ENCODE measurements at places on chromosomes 13 and 19.

DNA sequence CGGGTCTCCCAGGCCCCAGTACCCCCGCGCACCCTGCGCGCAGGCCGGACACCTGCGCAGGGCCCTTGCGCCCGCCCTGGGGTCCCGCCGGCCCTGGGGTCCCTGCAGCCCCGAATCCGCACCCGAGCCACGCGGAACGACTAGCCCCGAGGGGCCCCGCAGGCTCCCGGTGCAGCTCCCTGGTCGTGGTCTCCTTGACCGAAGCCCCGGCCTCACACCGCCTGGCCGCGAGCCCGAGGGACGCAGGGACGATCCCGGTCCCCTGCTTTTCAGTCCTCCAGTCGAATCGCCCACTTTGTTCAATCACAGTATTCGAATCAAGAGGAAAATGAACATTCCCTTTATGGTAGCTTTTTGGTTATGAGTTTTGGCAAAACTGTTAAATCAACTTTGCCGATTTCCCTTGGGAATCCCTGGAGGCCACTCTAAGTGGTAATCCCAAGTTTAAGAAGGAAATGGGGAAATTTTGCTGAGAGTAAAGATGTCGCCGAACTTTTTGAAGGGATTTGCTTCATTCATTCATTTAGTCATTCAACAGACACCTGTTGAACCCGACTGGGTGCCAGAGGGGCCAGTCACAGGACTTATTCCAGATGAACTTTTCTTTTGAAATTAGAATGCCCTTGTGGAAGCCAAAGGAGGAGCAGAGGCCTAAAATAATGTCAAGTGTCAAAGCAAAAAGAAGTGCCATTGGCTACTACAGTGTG lies 75.0 kb downstream of the ZIC5 start:
- DNase-seq = no peak

GRCh38 chr13:48148454-48148853 lies 53.5 kb upstream of the MED4 start:
- no peak for DNase-seq

- no peak for DNase-seq
These were observed 72.6 kb downstream of the SIPA1L3 start for GRCh38 chr19:37979547-37980082.

DNA sequence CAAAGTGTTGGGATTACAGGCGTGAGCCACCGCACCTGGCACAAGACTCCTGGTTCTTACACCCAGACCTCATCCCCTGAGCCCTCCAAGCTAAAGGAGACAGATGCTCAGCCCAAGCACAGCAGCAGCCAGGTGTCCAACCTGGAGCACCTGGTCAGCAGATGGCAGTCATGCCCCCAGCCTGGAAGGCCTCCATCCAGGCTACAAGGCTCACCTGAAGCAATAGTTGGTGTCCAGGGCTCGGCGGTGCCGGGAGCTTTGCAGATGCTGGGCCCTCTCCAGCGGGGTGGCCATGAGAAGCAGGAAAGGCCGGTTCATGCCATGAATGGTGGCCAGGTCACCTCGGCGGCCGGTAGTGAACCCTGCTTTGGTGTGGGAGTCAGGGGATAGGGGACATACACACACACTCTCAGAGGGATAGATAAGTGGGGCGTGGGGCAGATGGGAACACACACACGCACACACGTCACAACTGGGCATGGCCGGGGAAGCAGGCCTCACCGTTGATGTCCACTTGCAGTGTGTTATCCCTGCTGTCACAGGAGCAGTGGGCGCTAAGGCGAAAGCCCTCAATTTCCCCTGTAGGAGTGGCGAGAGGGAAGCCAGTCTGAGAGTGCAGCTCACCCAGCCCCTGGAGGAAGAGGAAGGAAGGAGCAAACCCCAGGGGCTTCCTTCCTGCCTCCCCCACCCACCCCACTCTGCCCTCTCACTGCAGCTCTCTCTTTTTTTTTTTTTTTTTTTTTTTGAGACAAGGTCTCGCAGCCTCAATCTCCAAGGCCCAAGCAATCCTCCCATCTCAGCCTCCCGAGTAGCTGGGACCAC lies 11.8 kb downstream of the TGFB1 start:
- no peak for DNase-seq

DNA sequence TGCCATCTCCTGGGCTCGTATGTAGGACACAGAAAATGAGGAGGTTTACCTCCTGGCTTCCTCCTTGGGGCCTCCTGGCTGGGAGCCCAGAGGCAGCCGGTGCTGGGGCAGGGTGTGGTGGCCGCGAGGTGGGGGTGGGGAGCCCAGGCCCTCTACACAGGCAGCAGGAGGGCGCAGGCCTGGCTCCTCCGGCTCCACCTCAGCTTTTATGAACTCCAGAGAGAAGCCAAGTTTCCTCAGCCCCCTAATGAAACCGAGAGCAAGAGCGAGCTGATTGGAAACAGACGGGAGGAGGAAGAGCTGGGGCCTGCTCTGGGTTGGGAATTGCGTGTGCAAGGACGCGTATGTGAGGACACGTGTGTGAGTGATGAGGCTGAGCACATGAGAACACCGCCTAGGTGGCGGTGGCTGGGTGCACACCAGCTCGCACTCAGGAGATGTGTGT lies 23.1 kb downstream of the LYL1 start:
- no peak for DNase-seq

- DNase-seq = no peak
These were observed 554.1 kb downstream of the KCTD12 start for GRCh38 chr13:76331943-76332712.

DNA sequence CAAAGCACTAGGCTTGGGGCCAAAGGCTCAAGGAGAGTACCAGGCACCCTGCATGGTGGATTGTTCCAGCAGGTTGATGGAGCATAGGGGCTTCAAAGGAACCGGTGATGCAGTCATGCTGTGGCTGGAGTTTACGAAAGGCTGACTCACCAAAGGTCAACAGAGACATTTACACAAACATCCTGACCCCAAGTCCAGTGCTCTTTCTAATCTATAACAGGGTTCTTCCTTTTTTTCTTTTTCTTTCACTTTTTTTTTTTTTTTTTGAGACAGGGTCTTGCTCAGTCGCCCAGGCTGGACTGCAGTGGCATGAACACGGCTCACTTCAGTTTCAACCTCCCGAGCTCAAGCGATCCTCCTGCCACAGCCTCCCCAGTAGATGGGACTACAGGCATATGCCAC lies 35.6 kb upstream of the TPTE2 start:
- DNase-seq = no peak

DNA sequence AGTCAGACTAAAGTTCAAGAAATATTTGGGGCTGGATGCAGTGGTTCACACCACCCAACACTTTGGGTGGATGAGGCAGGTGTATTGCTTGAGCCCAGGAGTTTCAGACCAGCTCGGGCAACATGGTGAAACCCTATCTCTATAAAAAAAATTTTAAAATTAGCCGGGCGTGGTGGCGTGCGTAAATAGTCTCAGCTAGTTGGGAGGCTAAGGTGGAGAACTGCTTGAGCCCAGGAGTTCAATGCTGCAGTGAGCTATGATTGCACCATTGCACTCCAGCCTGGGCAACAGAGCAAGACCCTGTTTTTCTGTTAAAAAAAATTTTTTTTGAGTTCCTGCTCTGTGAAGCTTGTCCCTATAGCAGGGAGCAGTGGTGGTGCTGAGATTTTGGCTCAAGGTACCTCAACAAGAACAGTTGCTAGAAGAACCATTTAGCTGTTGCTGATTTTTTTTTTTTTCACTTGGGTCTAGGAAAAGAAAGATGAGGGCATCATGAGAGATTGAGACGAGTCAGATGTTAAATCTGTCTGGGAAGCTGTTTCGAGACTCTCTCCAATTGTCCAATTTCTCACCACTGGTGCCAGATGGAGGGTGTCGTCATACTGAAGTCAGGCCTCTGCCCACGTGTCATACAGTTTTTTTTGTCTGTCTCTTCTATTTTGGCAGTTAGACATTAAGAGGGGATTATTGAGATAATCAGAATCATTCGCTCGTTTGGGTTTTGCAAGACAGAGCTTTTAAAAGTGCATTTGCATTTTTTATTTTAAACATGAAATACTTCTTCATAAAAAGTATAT lies 3.7 kb downstream of the SLC25A42 start:
- DNase-seq = no peak

DNA sequence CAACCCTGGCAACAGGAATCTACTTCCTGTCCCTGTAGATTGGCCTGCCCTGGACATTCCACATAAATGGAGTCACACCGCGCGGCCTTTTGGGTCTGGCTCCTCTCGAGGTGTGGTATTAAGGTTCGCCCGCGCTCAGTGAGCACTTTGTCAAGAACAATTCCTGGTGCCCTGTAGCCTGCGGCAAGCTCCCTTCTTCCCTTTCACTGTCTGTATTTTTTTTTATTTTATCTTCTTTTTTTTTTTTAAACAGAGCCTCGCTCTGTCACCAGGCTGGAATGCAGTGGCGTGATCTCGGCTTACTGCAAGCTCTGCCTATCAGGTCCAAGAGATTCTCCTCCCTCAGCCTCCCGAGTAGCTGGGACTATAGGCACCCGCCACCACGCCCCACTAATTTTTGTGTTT lies 28.3 kb downstream of the PEX11G start:
- no peak for DNase-seq

DNA sequence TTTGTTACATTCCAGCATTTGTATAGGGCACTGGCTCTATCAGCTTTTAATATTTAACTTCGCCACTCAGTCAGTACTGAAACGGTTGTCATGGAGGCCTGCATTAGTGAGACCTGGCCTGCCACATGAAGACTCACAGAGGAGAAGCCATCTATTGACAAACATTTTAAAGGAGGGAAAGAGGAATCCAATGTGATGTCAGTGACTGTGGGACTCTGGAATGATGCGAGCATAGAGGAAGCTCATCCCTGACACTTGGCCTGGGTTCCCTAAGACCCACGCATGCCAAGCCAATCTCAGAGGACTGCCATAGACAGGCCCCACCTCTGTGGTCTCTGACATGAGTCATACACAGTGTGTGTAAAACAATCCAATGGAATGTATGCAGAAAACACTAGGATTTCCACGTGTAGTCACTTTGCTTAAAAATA lies 7.9 kb upstream of the DPY19L3 start:
- DNase-seq = no peak

- DNase-seq = no peak
These were observed 64.8 kb downstream of the PEPD start for GRCh38 chr19:33456845-33457220.

- no peak for DNase-seq
These were observed 2.1 kb upstream of the CIRBP start for GRCh38 chr19:1266916-1267476.

DNA sequence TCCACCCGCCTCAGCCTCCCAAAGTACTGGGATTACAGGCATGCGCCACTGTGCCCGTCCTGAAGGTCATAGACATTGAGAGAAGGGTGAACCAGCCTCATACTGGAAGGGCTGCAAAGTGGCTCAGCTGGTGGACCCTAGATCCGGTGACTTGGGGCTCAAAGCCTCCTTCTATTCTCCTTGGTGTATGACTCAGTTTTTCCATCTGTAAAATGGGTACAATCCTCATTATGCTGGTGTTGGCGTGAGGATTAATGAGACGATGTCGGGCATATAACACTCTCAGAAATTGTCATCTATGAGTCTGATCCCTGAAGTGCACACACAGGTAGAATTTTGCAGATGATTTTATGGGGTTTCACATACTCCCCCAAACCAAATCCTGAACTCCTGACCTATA lies 5.8 kb upstream of the CAMSAP3 start:
- no peak for DNase-seq

GRCh38 chr13:25415241-25415640 lies 43.5 kb downstream of the ATP8A2 start:
- DNase-seq = no peak

DNA sequence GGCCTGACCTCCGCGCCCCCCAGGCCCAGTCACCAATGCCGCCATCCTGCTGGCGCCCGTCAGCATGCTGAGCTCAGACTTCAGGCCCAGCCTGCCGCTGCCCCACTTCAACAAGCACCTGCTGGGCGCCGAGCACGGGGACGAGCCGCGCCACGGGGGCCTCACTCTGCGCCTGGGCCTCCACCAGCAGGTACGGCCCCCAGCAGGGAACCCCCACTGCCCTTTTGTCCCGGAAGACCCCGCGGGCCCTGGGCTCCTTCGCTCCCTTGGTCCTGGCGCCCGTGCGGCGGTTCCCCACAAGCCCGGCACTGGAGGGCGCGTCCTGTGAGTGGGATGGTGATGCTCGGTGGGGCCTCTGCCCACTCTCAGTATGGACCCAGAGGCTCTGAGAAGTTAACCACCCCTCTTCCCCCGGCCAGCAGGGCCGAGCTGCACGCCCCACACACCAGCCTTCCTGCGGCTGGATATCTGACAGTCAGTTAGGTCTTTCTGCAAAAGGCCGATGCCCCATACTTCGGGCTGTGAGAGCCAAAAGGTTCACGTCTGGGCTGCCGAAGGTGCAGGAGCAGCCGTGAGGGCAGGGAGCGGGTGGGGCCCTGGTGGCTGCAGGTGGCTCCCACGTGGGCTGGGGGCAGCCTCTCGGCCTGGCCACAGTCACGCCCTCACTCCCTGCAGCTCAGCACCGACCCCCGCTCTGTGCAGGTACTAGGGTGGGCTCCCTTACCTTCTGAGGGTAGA lies 8.0 kb downstream of the WDR18 start:
- DNase-seq = no peak

- DNase-seq = no peak
These were observed 188.2 kb upstream of the TSC22D1 start for GRCh38 chr13:44764302-44764692.

DNA sequence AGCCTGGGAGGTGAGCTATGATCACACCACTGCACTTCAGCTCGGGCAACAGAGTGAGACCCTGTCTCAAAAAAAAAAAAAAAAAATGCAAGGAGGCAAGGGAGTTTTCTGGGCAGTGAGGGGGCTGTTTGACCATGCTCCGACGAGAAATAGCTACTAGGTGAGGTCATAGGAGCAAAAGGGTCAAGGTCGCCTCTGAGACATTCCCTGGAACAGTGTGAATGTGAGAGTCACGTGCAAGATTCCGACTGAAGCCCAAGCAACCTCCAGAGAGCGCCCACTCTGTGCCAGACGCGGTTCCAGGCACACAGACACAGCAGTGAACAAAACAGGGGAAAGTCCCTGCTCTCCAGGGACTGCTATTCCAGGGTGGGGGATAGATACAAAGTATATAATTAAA lies 2.5 kb downstream of the ZNRF4 start:
- no peak for DNase-seq

DNA sequence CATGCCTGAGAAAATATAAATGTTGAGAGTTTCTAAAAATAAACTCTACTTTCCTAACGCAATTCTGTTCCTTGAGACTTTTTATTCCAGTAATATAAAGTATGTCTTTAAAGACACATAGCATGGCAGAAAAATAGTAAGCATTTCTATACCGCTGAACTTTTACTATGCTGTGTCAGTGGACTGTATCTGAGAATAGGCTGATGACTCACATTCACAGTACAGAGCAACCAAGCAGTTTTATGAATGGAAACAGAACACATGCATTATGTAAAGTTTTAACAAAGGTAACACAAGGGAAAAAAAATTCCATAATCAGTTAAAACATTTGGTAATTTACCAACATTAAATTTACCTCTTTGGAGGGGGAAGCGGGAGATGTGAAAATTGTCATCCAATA lies 38.4 kb downstream of the ZDHHC20 start:
- DNase-seq = no peak

GRCh38 chr19:4830768-4831265 lies 695 bp downstream of the TICAM1 start:
- no peak for DNase-seq

All from NT2/D1 (cell line).